Left hindlimb (tissue), 1 donor: ENCODE measurements at places on chromosomes 12 and 14.

- DNase-seq: no peak
Observed at GRCh38 chr12:108047071-108047550, 82.0 kb upstream of the WSCD2 start.

DNA sequence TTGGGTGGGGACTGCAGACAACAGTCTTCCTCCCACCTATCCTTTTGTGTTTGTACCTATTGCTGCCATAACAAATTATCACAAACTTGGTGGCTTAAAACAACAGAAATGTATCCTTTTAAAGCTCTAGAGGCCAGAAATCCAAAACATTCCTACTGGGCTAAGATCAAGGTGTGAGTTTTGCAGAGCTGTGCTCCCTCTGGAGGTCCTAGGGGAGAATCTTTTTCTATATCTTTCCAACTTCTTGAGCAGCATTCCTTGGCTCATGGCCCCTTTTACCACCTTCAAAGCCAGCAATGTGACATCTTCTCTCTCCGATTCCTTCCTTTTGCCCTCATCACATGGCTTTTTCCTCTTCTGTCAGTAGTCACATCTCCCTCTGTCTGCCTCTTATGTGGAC is 190.6 kb downstream of the TTC8 start:
- no peak for DNase-seq

GRCh38 chr14:101859538-101859902 is 98.0 kb downstream of the PPP2R5C start:
- DNase-seq: no peak

- DNase-seq: no peak
Observed at GRCh38 chr14:73397810-73398209, 60.5 kb downstream of the NUMB start.

GRCh38 chr14:68231898-68232297 is 412.3 kb downstream of the RAD51B start:
- DNase-seq: no peak

DNA sequence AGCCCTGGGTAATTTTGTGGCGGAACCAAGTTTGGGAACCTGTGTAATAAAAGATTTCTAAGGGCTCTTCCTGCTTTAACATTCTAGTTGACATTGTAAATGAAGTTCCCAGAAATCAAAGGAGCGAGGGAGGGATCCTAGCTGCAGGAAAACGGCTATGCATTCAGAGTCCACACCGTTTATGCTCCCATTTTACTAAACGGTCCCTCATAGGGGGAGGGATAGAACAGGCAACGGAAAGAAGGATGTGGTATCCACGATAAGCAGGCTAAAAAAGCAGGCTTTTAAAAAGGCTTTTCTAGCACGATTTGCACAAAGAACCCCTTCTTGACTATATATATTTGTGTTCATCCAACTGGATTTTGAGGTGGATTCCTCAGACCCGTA is 559 bp downstream of the SYNJ2BP start:
- DNase-seq: no peak

- no peak for DNase-seq
Observed at GRCh38 chr14:72965249-72965648, 39.0 kb downstream of the DCAF4 start.

DNA sequence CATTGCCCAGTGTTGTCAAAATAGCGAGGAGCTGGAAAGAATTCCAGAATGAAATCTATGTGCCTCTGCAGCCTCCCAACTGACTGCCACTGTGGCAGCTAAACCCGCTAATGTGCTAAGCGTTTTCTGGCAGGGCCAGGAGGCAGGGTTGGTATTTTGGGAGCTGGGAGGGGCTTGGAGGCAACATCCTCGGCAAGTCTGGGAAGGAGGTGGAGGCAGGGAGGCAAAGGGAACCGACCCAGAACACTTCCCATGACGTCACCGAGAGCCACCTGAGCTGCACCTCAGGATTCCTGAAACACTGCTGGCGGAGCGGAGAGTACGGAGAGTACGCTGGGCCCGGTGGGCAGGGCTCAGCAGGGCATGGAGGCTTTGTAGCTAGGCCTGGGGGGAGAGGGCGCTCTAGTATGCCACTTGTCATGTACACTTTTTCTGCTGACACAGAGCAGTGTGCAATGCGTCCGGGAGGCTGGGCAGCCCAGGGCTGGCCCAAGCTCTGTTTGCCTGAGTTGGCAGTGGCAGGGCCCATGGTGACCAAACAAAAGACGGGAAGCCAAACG is 81.5 kb downstream of the DPF3 start:
- DNase-seq: peak; percentile 41

GRCh38 chr12:95976416-95976832 is 19.7 kb downstream of the HAL start:
- no peak for DNase-seq

- DNase-seq: no peak
Observed at GRCh38 chr12:5138256-5138655, 94.6 kb downstream of the KCNA5 start.

DNA sequence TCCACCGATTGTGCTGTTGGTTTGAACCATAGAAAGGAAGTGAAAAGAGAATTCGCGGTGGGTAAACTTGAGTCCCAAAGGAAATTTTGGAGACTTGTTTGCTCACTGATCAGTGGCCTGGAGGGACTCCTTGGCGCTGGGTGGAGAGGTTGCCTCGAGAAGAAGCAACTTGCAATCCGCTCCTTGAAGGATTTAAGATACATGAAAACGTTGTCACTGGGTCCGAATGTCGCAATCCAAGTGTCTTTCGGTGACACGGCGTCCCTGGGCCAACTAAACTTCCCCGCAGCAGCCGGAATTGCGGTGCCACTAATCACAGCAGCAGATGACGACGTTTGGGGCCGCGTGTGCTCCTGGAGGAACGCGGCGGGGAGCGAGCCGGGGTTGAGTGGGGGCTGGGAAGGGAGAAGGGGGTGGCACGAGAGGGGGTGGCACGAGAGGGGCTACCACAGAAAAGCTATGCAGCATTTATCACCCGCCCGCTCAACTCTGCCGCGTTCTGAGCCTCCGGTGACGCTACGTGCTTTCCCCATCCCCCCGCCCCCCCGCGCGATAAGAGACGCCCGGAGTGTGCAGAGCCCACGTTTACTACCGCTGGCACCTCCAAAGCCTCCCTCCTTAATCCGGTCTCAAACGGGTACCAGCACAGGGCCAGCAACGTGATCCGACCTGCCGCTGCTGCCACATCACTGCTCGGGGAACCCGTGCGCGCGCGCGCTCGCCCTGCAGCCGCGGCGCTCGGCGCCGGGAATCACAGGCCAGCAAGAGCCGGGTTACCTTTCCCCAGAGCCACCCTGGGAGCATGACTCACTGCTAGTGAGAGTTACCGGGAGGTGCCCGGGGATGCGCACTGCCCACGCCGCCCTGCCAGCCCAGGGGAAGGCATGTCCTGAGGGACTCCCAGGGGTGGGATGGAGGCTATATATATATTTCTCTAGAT is 833 bp upstream of the BHLHE41 start:
- DNase-seq: peak; percentile 74

DNA sequence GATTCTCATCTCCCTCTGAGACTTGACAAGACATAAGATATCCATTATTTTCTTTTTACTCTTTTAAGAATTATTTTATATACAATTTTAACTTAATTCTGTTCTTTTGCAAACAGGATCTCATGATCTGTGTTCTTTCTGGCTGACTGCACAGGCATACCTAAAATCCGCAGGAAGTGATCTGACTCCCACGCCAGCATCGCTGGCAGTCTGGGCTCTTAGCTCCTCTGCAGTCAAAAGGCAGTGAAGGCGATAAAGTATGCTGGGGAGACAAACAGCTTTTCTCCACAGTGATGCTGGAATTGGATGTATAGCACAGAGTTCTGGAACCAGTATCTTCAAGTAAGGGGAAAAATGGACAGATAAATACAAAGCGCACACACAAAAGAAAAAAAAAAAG is 52.4 kb downstream of the DICER1 start:
- no peak for DNase-seq

DNA sequence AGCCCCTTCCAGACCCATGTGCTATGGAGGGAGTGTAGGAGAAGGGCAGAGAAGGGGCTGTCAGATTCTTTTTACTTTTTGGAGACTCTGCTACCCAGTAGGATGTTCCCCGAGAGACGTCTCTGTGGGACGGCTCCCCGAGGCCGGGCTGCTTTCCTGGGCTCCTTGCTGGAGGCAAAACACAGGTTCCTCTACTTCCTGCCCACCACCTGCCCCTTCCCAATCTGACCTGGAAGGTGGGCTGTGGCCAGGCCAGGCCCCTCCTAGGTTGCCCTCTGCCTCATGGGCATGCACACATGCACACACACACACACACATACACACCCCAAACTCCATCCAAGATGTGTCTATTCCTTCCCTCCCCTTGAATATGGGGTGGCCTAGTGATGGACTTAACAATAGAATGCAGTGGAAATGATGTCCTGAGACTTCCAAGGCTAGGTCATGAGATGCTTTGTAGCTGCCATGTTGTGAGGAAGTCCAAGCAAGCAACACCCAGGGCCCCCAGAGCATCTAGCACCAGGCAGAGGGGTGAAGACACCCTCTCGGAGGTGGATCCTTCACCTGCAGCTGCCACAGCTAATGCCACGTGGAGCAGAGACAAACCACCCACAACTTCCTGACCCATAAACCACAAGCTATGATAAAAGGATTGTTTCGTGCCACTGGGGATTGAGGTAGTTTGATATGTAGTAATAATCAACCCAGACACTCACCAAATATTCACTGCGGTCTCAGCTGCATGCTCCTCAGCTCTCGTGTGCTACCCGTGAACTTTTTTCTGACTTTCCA is 1.6 kb upstream of the ASB2 start:
- DNase-seq: no peak

GRCh38 chr14:84792722-84793410 is 737.1 kb upstream of the FLRT2 start:
- no peak for DNase-seq

GRCh38 chr14:53126731-53127130 is 26.4 kb downstream of the DDHD1 start:
- DNase-seq: no peak

DNA sequence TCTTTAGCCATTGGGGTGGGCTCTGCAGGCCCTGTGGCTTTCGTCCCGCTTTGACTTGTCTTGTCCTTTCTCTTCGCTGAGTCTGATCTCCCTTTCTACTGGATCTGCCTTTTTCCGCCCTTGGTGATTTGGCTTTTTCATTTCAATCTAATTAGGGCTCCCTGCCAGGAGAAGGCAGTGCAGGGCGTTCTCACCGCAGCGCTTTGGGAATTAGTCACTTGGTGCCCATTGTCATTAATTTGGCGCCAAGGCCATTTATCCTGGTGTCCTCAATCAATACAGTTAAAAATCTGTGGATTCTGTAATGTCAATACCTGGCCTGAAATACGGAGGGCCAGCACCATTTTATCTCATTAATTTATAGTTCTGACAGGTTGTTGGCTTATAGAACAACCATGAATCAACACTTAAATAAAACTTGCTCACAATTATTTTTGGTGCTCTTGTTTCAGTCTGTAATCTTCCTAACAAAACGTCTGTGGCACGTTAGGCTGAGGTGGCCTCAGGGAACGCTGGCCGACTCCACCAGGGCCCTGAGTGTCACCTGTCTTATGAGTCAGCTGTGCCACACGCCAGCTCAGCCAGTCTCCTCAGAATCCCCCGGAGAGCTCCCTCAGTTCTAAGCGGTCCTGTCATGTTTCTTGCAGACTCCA is 115.7 kb downstream of the BEGAIN start:
- no peak for DNase-seq

GRCh38 chr12:39592295-39592694 is 27.3 kb downstream of the ABCD2 start:
- no peak for DNase-seq

DNA sequence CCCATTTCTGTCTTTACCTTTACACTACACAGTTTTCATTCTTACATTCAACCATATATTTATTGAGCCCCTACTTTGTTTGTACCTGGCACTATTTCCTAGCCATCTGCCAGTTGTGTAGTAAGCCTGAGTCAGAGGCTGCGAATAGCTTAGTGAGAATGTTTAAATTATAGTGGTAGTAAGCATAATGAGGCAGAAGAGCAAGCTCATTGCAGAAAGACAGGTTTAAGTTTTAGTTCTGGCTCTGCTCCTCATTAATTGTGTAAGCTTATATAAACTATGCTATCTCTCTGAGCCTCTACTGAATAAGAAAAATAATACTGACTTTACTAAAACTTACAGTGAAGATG is 123.5 kb downstream of the NAV3 start:
- no peak for DNase-seq

DNA sequence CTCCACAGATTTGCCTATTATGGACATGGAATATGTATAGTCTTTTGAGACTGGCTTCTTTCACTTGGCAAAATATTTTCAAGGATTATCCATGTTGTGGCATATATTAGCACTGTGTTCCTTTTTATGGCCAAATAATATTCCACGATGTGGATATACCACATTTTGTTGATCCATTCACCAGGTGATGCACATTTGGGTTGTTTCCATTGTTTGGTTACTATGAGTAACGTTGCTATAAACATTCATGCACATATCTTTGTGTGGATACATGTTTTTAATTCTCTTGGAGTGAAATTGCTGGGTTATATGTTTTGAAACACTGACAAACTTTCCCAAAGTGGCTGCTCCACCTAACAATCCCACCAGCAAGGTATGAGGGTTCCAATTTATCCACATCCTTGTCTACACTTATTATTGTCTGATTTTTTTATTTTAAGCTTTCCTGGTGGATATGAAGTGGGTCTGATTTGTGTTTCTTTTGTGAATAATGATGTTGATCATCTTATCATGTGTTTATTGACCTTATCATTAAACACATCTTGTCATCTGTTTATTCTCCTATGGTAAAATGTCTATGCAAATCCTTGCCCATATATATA is 116.2 kb upstream of the FRMD6 start:
- DNase-seq: no peak

GRCh38 chr12:15979096-15980092 is 68.3 kb downstream of the DERA start:
- no peak for DNase-seq

DNA sequence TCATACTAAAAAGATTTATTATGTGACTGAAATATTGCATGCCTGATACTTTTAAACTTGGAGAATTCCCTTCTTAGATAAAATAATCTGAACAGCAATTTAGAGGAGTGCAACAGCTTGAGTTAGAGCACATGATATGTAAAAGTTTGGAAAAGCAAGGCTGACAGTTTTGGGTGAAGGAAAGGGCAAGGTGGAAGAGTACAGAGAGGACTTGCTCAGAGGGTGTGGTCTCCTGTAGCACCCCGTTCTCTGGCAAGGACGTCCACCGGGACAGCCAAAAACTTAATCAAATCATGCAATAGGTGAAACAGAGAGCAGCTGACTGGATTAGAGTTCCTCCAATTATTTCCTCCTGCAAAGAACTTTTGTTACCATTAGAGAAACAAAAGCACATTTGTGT is 65.2 kb upstream of the PDZRN4 start:
- DNase-seq: no peak

DNA sequence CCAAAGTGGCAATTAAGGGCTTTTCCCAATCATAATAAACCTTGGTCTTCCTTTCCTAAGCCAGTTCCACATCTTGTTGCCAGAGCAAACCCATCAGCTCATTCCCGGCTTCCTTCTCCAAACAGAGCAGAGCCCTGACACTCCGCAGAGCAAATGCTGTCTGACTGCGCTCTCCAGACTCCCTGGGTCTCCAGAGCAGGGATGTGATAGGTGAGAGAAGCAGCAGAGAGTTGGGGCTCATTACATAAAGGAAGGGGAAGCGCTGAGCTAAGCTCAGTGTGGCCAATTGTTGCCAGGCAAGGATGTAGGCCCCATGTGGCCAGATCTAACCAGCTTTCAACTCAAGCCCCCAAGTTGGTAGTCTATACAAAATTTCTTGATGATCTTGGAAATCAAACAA is 36.2 kb upstream of the PAX9 start:
- no peak for DNase-seq
